Fibroblast of lung (primary cell): ENCODE measurements at places on chromosomes 6 and 20.

GRCh38 chr6:99189823-99190721 is 159.4 kb downstream of the FAXC start:
- DNase-seq: no peak

DNA sequence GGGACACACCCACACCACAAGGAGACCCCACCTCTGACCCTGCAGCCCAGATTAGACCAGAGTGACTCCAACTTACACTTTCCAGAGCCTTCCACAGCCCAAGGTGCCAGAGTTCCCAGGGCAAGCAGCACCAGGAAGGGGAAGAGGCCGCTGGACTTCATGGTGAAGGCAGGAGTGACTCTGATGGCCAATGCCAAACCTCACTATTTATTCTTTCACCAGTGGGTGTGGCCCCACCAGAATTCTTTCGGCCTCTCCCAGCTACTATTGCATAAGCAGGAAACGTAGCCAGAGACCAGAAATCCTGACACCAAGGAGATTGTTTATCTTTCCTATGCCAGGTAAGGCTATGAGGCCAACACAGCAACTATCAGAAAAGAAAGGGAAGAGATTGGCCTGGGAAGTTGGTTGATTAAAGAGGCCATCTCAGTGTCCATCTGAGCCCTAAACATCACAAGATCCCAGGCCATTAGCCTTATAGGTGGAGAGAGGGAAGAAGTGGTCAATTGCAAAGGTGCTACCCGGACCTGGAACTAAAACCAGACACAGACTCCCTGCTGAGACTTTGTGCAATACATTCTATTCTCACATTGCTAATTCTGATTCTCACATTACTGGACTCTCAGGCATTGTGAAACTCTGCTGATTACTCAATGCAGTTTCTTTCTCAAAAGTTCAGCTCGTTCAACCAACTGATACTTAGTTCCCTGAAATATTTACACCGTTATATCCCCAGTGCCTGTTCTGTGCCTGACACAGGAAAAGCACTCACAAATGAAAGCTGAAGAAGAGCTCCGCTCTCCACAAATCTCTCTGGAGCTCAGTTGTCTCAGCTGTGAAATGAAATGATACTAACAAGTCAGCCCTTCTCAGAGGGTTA is at the start of gene SLPI:
SLPI (minus strand) TSS at position 182 of the 880 bp plus-strand sequence; CDS start at position 161, 21 bp downstream.
- peak; percentile 15 for DNase-seq

- DNase-seq: no peak
Measured at GRCh38 chr6:133046576-133046975, 194.6 kb upstream of the EYA4 start.

- no peak for DNase-seq
Measured at GRCh38 chr6:134251320-134251719, 66.6 kb downstream of the SGK1 start.

GRCh38 chr6:90274451-90275030 is 22.1 kb downstream of the BACH2 start:
- no peak for DNase-seq

GRCh38 chr6:170297576-170298330 is 6.9 kb upstream of the DLL1 start:
- no peak for DNase-seq

DNA sequence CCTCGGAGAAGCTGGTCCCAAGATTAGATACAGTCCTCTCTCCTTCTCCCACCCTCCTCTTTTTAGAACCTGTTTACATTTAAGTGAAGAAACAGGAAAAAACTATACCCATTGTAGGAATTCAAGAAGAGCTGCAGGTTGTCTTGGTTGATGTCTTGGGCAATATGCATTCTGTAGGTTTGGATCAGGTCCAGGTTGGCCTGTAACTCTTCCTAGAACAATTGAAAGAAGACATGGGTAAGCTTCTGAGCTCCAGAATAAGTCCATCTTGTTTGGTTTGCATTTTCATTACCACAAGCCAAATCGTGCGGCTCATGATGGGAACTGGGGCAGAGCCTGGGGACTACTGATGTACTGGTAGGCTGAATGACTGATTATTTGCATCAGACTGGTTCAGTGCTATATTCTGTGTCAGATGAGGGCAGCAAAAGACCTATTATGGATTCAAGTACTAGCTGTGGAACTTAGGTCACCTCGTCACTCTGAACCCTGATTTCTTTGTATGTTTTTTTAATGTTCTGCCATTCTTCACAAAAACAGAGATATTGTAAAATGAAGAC is 20.3 kb upstream of the SLA2 start:
- DNase-seq: peak; percentile 14

- DNase-seq: no peak
Measured at GRCh38 chr6:34496103-34496685, 30.3 kb downstream of the PACSIN1 start.

DNA sequence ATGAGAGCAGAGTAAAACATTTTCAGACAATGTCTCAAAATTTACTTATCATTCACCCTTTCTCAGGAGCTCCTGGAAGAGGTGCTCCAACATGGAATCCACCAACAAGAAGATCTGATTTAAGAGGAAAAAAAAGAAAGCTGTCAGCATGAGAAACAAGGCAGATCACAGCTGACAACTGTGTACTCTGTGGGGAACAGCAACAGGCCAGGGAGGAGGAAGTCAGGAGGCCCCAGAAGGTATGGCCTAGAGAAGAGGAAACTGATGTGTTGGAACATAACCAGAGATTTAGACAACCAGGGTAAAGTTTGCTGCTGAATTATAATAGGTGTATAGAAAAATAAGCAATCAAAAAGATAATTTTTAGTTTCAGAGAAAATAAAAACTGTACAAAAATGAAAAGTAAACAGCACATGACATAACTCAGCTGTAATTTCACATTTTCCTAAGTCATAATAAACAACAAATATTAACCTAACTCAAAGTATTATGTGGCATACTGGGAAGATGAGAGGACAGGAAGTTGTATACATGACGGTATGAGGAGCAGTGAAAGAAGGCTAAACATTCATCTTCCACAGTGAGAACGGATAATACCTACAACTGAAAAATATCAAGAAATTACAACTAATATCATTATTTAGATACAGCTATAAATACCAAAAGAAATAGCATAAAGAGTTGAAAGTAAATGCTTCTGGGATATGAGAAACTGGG is 113.6 kb upstream of the EMILIN3 start:
- no peak for DNase-seq

DNA sequence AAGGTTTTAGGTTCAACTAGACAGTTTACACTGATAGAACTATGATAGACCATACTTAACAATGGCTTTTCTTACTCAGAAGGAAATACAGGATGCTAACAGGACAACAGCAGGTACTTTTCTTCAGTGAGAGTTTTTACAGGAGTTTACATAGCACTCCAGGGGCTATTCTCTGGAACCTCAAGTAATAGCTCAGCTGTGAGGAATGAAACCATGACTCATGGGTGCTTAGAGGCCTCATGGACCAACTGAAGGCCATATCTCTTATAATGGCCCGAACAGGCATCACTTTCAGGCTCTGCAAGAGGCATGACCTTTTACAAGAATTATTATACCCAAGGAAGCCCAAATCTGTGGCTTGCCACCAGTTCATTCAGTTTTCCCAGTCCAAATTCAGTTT is 31.8 kb downstream of the TREML1 start:
- no peak for DNase-seq

DNA sequence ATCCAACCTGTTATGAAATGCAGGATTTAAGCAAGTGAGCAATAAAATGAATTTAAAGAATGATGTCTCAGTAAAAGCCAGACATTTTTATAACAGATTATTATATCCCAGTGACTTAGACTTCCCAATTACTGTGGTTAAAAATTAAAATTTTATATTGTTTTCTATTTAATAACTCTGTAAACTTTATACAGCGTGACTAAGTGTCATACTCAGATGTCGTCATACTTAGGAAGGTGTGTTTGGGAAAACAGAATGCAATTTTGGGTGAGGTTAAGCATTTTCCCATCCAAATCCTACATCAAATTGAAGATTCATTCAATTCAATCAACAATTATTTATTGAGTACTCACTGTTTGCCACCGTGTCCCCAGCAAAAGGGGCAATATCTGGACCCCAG is 31.4 kb upstream of the FRMD1 start:
- no peak for DNase-seq

DNA sequence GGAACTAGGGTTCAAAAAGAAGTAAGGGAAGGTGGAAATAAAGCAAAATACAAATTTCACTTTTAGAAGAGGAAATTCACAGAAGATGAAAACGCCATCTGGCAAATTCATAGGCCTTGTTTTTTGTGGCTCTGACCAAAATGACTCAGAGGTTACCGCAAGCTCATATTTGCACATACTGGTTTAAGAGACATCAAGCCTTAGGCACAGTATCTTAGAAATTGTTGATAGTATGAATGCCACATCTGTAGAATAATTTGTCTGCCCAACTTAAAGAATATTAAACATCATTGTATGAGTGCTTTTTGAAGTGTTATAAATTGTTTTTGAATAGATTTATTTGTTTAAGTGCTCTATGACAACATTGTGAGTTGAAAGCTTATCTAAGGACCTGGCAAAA is 10.6 kb downstream of the TAAR1 start:
- peak; percentile 84 for DNase-seq

GRCh38 chr6:150314230-150315188 is 54.3 kb upstream of the IYD start:
- no peak for DNase-seq

- no peak for DNase-seq
Measured at GRCh38 chr6:157676241-157676640, 146.8 kb upstream of the SNX9 start.

- DNase-seq: no peak
Measured at GRCh38 chr6:145648149-145648548, 87.2 kb downstream of the EPM2A start.

GRCh38 chr6:89662659-89663223 is 24.2 kb upstream of the LYRM2 start:
- DNase-seq: no peak

- DNase-seq: no peak
Measured at GRCh38 chr6:3386374-3386857, 70.4 kb downstream of the SLC22A23 start.

GRCh38 chr6:71855406-71855805 is 30.9 kb upstream of the RIMS1 start:
- no peak for DNase-seq

- peak; percentile 25 for DNase-seq
Measured at GRCh38 chr6:33592595-33593413, 12.7 kb upstream of the BAK1 start.

DNA sequence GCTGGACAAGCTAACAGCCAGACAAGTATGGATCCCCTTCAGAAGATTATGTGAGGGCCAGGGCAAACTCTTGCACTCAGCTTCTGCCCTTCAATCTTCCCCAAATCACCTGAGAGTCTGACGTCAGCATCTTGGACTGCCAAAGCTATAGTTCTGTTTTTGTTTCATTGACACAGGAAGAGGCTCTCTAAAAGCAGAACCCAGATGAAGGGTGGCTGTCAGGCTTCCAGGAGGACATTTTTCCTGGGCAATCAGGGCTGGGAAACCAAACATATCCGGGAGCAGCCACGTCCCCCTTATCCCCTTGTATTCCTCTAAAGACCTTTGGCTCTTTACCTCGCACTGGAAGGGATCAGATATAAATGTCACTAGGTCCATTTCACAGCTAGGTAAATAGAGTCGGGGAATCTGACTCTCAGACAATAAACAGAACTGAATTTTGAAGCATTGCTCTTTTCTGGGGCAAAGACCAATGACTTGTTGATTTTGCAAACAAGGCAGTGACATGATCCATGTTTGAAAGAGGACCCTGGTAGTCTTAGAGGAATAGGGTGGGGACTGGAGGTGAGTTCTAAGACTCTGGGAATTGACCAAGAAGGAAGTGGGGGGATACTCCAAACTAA is 13.3 kb downstream of the MAFB start:
- no peak for DNase-seq

- DNase-seq: no peak
Measured at GRCh38 chr20:25706793-25707192, 10.1 kb upstream of the ZNF337 start.

DNA sequence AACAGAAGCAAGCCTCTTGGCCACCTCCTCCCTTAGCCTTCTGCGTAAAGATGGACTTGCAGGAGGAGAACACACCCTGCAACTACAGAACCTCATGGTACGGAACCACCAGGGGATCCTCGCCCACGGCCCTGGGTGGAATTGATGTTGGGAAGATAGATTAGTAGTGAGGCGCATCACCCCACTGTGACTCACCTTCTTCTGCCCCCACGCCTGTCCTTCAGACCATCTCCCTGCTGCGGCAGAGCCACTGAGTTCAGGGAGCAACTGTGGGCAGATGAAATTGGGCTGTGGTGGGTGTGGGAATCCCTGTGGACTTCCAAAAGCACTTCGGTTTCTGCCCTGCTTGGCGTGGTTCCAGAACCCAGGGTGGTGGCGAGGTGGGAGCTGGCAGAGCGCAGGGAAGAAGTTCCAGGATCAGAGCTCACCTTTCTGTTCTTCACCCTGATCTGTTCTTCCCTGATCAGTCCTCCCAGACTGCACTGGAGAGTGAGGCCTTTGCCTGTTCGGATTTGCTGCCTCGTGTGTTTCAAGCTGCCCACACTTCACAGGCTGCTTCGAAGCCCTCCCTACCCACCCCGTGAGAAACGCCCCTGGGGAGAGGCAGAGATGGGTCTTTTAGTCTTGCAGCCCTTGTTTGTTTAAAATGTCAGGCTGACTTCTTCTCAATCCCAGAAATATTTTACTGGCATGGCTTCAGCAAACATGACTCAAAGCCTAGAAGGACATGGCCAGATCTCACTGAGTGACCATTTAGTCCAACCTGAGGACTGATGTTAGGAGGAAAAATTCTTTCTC is 92.8 kb upstream of the MLN start:
- peak; percentile 6 for DNase-seq

GRCh38 chr6:7812623-7813022 is 86.7 kb downstream of the BMP6 start:
- DNase-seq: no peak

DNA sequence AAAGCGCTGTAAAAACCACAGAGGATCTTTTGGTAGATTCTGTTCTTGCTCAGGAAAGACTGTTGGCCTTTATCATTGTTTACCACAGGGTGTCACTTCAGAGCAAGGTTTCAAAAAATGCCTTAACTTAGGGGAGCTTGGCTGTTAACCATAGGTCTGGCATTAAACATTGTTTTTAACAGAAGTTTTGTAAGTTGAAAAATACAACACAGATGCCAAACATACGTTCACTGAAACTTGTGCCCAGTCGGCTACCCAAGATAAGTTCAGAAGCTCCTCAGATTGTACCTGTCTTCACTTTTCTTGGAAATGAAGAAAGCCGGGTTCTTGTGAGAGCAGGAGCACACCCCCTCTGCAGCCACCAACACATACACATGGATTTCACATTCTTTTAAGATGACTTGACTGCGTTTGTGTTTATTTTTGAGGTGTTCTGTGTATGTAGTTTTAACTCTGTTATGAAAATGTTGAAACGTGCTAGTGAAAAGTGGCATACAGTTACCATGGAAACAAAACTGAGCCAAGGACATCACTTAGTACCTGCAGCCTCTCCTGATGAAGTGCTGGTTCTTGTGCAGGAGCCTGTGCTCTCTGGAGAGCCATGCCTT is 64.9 kb downstream of the SYCP2L start:
- peak; percentile 74 for DNase-seq

- DNase-seq: peak; percentile 43
Measured at GRCh38 chr6:34696189-34696738, 303 bp downstream of the ILRUN start.

GRCh38 chr6:145175470-145175869 is 559.9 kb downstream of the EPM2A start:
- DNase-seq: no peak
